Stimulated activated naive B cell treated with anti-CD40 and anti-IgM and Interleukin-4, amounts not matched to agents 10 μg/mL and 1 μg/mL and 100 μg/mL, for 72 hours (primary cell): ENCODE measurements at places on chromosomes 6 and 20.

GRCh38 chr6:129136751-129137150 lies 253.8 kb downstream of the LAMA2 start:
- H3K36me3 ChIP-seq = no peaks in the 10 kb centered on the region
- DNase-seq = no peak
- H3K27ac ChIP-seq = no peak overlapping the region
- H3K4me1 ChIP-seq = no peaks in the 10 kb centered on the region
- H3K27me3 ChIP-seq = no peaks in the 10 kb centered on the region

DNA sequence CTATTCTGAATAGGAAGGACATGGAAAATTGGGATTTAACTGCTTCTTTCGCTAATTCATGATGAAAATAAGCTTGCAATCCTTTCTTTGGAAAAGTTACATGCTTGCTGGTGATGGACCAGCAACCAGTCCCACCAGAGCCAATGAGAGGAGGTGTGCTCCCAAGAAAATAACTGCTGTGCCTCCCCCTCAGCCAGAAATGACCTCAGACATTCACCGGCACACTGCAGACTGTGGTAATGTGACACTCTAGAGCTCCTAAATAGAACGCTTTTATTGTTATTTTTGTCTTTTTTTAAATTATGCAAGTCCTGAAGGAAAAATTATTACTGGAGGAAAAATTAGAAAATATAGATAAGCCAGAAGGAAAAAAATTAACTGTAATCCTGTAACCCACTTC lies 2.6 kb downstream of the PYGB start:
- peaks cover 19% of the 10 kb centered on the region for H3K4me1 ChIP-seq
- peaks cover 3% of the 10 kb centered on the region for H3K36me3 ChIP-seq
- DNase-seq = no peak
- no peak overlapping the region for H3K27ac ChIP-seq

GRCh38 chr6:162078667-162079066 lies 648.9 kb downstream of the PRKN start:
- no peak for DNase-seq
- no peaks in the 10 kb centered on the region for H3K27me3 ChIP-seq
- H3K4me3 ChIP-seq = no peak overlapping the region
- no peak overlapping the region for H3K27ac ChIP-seq

DNA sequence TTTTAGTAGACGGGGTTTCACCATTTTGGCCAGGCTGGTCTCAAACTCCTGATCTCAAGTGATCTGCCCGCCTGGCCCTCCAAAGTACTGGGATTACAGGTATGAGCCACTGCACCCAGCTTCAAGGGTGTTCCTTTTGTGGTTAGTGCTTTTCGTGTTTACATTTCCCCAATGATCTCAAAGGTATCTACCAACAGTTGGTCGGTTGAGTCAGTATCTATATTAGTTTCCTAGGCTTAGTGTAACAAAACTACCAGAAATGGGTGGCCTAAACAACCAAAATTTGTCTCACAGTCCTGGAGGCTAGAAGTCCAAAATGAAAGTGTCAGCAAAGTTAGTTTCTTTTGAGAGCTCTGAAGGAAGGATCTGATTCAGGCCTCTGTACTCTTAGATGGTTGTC lies 30.1 kb downstream of the CASP8AP2 start:
- peaks cover 28% of the 10 kb centered on the region for H3K4me1 ChIP-seq
- DNase-seq = no peak
- no peak overlapping the region for H3K4me3 ChIP-seq
- peaks cover 53% of the 10 kb centered on the region for H3K36me3 ChIP-seq
- H3K27ac ChIP-seq = no peak overlapping the region
- no peaks in the 10 kb centered on the region for H3K27me3 ChIP-seq

DNA sequence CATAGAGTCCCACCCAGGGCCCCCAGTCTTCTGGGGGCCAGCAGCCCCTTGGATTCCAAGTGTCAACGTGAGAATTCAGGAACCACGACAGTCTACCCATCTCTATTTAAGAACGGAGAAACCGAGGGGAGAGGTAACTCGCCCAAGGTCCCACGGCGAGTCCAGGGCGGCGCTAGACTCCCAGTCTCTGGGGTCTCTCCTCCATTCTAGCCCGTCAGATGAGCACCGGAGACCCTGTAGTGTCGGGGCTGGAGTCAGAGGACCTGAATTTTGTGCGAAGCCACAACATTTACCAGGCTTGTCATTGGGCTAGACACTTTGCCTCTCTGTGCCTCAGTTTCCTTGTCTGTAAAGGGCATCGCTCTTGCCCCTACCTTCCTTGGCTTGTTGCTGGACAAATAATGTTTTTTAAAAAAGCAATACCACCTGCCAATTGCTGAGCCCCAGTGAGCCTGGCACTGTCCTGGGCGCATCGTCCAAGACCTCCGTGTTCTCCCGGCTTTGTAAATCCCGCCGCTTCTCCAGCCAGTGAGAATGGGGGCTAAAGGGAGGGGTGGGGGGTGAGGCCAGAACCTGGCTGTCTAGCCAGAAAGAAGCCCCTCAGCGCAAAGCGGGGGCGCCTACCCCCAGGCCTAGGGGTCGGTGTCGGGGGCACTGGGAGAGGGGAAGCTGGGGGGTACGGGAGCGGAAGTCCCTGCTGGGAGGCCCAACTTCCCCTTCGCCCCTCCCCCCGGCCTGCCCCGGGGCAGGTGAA lies 91.7 kb downstream of the NCR2 start:
- H3K36me3 ChIP-seq = no peaks in the 10 kb centered on the region
- DNase-seq = no peak
- H3K27me3 ChIP-seq = no peaks in the 10 kb centered on the region
- H3K4me1 ChIP-seq = peaks cover 19% of the 10 kb centered on the region
- no peak overlapping the region for H3K27ac ChIP-seq

GRCh38 chr20:24630486-24631172 lies 161.2 kb downstream of the SYNDIG1 start:
- DNase-seq = no peak
- no peak overlapping the region for H3K27ac ChIP-seq
- H3K27me3 ChIP-seq = no peaks in the 10 kb centered on the region
- no peak overlapping the region for H3K4me3 ChIP-seq
- H3K36me3 ChIP-seq = no peaks in the 10 kb centered on the region
- H3K4me1 ChIP-seq = peaks cover 6% of the 10 kb centered on the region

DNA sequence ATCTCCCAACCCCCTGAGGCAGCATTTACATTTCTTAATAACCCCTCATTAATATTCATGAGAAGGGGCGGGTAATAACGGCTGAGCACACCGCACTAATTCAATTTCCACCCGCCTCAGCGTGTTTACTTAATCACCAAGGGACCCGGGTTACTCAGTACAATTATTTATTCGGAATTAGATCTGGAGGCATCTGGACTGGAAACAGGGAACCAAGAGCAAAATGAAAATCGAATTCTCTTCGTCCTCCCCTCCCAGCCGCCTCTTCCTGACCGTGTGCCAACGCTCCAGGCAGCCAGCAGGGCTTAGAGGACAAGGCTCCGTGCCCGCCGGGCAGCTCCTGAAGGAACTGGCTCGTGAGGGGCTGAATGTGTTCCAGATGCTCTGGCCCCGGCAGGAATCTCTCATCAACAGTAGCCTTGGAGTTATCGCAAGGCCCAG lies 23.5 kb upstream of the CTNNBL1 start:
- no peak for DNase-seq
- no peak overlapping the region for H3K4me3 ChIP-seq
- H3K27me3 ChIP-seq = peaks cover 41% of the 10 kb centered on the region
- no peak overlapping the region for H3K27ac ChIP-seq
- peaks cover 8% of the 10 kb centered on the region for H3K4me1 ChIP-seq

DNA sequence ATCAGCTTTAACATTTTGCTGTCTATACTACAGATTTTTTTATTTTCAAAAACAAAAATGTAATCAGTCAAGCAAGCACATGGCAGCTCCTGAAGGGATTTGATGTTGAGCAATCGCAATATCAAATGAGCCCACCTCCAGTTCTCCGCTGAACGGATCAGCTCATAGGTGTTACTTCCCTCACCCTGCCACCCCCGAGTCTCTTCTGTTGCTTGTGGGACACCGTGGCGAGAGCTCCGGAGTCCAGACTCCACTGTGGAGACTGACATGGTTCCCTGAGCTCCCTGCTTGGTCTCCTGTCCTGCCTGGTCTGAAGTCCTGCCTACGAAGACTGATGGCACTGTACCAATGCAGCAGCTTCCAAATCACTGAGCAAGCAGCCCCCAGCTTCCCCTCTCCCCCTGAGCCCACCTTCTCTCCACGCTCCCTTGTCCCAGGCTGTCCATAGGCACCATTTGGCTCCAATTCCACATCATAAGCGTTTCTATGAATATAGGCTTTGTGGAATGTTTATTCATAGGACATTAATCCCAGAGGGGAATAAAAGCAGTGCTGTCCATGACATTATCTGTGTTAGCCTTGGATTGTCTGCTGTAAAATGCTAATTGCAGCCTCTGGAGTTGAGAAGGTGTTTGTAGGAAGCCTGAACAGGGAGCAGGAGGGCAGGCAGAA lies 162.2 kb downstream of the LY86 start:
- no peak for DNase-seq
- H3K27ac ChIP-seq = no peak overlapping the region
- no peak overlapping the region for H3K4me3 ChIP-seq
- no peaks in the 10 kb centered on the region for H3K36me3 ChIP-seq

GRCh38 chr6:121780325-121781321 lies 345.2 kb downstream of the GJA1 start:
- no peak overlapping the region for H3K27ac ChIP-seq
- H3K36me3 ChIP-seq = no peaks in the 10 kb centered on the region
- no peaks in the 10 kb centered on the region for H3K27me3 ChIP-seq
- no peaks in the 10 kb centered on the region for H3K4me1 ChIP-seq
- no peak for DNase-seq
